ENCODE measurements at places on chromosomes 11 and 22.
A peak's percentile ranks its signal among the peaks of the same experiment; 100 is the strongest.

DNA sequence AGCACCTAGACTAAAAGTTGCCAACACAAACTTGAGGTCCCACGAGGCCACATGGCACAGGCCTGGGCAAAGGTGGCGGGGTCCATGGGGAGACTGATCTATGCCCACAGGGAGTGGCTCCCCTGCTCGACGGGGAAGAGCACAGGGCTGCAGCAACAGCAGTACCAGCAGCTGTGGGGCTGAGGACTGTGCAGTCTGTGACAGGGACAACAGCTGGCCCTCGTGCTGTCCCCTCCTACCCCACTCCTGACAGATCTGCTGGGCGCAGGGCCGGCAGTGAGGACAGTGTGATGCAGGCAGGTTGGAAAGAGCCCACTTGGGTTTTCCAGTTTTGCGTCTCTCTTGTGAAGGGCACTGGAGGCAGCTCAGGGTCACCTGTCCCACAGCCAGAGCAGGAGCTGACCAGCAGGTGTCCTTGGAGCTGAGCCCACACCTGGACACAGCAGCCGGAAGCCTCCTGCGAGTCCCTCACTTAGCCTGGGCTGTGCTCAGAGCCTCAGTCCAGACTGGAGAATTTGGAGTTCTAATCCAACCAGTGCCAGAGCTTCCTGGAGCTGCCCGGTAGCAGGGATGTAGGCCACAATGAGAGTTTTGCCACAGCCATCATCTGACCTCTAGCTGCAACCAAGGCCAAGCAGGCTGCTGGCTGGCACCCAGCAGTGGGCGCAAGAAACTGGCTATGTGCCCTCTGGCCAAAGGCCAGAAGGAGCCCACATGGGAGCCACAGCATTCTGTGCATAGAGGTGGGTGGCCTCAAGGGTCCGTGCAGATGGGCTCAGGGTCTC lies 3.6 kb upstream of the GAS2L1 start:
- no peak for DNase-seq

DNA sequence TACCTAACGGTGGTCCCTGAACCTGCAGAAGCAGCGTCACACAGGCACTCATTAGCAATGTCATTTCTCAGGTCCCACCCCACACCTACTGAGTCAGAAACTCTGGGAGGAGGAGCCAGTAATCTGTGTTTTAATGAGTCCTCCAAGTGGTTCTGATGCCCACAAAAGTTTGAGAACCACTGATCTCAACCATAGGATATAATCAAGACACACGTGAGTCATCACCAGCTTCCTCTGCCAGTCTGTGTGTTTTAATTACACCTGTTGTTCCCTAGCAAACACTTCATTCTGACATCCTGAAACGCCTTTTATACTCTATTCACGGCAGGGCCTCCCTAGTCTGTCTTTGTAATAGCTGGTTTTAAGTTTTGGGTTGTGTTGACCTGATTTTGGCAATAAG lies 5.8 kb downstream of the TECTA start:
- DNase-seq = no peak

DNA sequence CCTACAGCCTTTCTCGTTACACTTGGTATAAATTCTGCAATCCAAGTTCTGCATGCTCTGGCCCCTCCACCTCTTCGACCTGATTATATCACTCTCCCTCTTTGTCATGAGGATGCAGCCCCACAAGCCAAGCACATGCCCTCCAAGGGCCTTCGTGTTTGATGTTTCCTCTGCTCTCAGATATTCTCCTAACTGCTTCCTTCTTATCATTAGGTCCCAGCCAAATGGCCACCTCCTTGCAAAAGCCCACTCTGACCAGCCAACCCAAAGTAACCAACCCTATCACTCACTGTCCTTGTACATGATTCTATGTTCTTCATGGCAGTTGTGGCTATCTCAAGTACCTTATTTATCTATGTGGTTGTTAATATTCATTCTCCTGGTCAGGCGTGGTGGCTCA lies 38.3 kb upstream of the LRRC55 start:
- no peak for DNase-seq

DNA sequence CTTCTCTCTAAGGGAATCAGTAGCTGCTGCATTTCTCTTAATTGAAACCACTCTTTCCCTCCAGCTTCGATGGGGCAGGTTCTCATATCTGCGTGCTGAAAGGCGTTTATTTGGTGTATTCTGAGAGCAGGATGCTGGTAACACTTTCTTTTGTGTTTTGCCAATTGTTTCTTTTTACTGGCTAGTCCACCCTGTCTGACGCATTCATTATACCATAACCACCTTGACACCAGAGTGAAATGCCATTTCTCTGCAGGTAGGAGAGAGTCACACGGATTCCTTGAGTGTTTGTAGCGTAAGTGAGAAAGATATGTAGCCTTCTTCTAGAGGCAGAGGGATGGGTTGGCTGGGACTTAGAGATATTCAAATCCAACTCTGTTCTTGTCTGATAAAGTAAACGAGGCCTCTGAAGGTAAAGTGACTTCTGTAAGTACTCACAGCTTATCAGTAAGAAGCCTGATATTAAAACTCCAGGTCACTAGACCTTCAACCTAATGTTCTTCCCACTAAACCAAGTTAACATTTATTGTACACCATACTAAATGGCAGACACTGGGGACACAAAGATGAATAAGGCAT lies 21.4 kb downstream of the CD44 start:
- no peak for DNase-seq

- DNase-seq = no peak
These were observed 66.9 kb downstream of the AMOTL1 start for GRCh38 chr11:94834911-94835593.

DNA sequence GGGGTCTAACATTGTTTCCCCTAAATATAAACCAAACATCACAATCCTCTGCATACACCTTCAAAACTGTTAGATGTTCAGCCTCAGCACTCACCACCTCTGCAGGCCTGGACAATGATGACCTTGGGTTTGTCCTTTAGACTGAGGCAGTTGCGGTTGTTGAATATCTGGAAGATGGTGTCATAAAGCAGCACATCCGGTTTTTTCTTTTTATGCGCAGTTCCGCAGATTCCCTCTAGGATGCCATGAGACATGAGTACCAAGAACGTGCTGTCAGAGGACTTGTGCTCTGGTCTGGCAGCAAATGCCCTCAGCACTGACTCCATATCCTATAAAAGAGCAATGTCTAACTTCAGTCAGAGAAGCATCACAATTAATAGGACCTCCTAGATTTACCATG lies 22.8 kb downstream of the CASP5 start:
- no peak for DNase-seq

GRCh38 chr22:41146573-41146972 lies 54.2 kb downstream of the EP300 start:
- DNase-seq = no peak

GRCh38 chr22:28594076-28594796 lies 85.4 kb downstream of the TTC28 start:
- DNase-seq = no peak

DNA sequence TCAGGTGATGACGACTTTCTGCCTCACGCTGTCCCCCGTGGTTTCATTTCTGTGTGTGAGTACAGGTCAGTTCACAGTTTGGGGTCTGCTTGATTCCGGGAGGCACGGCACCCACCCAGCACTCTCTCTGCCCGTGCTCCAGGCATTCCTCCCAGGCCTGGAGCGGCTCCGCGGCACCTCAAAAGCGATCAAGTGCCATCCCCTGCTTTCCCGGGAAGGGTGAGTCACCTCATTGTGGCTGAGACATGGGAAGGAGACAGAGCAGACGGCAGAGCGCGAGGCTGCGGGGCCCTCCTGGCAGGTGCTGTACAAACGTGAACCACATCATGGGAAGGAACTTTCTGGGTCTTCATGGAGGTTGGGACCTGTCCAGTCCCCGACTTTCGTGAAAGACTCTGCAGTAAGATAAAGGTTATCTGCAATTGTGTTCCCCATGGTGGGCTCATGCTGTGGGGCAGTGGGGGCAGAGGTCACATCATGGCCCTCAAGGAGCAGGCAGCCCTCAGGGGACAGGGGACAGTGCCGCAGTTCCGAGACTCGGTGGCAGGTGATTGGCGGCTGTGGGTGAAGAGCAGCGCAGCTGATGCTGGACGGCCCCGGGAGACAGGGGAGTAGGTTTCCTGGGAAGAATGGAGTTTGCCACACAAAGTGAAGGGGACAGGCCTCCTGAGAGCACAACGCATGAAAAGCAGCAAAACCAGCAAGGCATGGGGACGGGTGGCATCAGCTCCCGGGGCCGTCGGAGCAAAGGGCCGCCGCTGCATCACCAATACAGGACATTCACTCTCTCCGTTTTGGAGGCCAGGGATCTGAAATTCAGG lies 65.3 kb downstream of the CELSR1 start:
- peak; percentile 37 for DNase-seq

DNA sequence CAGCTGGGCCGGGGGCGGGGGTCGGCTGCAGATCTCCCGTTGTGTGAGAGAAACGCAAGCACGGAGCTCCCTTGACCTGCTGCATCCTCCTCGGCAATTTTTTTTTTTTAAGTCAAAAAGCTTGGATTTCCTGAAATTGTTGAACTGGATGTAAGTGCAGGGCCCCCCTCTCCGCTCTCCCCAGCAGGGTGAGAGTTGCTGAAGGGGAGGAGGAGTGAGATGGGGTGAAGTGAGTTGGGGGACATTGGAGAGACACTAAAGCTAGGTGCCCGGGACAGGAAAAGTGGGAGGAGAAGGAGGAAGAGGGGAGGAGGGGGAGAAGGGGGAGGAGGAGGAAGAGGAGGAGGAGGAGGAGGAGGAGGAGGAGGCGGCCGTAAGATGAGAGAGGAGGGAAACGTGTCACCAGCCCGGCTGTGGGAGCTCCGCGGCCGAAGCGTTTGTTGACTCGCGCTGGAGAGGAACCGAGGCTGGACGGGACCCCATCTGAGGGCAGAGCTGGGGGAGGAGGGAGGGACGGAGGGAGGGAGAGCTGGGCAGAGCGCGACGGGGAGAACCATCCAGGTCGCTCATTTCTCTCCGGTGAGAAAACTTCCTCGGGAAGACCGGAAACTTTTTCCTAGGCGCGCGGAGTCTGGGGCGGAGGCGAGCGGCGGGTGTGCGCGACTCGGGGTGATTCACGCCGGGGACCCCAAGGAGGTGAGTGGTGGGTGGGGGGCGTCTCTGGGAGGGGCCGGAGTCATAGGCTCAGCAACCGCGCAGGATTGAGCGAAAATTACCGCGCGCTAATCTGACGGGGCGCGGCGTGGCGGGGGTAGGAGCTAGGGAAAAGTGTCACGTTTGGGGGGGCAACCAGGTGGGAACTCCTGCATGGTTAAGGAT lies 80.2 kb downstream of the PRR5L start:
- peak; percentile 38 for DNase-seq

DNA sequence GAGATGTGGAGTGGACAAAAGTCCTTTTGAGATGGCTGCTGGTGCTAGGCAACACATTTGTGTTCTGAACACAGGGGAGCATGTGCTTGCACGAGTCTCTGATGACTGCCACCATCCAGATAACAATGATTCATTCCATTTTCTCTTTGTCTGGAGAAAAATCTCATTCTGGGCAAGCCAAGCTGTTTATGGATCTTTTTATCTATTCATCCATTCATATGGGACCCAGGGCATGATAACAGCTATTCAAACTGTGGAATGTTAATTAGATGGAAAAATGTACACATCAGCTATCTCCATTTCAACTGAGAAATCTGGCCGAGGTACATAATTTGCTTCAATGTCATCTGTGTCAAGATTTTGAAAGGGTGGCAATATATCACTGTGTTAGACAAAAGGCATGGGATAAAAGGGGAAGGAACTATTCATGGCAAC lies 117.5 kb upstream of the ZBED5 start:
- DNase-seq = peak; percentile 37

DNA sequence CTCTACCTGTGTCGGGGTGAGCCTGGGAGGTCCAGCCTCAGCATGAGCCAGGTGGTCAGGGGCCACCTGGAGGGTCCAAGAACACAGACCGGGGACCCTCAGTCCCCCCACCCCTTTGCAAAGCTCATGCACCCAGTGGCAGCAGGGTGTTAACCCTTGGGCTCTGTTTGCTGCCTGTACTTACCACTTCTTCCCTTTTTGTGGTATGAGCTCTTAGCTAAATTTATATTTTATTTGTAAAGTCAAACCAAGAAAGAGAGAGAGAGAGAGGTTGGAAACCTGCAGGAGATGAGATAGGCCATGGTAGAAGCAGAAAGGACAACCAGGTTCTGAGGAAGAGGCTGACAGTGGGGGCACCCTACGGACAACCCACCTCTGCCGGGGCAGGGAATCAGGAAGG lies 29.9 kb downstream of the IL10RA start:
- DNase-seq = no peak

GRCh38 chr22:23075525-23076216 lies 5.4 kb downstream of the GNAZ start:
- DNase-seq = peak; percentile 60

GRCh38 chr22:29138556-29139305 lies 65.9 kb downstream of the KREMEN1 start:
- DNase-seq = no peak

DNA sequence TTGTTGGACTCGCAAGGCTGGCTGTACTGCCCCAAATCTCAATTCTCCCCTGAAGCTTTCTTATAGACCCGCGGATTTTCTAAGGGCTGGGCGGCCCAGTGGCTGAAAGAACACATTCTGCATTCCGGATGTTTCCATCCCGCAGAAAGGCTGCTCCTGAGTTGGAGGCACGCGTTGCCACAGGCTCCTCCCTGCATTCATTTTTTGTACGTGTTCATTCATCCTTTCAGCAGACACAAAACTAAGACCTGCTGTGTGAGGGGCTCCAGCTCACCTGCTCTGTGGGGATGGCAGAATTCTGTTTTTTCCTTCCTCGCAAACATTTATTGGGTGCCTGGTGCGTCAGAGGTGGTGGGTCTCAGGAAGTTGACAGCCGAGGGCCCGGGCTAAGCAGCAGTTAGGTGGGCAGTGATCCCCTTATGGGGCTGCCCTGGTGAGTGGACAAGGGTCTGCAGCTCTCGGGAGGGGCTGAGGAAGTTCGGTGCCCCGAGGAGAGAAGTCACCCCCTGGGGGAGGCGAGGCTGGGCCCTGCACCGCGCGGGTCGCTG lies 23.7 kb downstream of the SHANK3 start:
- DNase-seq = no peak

DNA sequence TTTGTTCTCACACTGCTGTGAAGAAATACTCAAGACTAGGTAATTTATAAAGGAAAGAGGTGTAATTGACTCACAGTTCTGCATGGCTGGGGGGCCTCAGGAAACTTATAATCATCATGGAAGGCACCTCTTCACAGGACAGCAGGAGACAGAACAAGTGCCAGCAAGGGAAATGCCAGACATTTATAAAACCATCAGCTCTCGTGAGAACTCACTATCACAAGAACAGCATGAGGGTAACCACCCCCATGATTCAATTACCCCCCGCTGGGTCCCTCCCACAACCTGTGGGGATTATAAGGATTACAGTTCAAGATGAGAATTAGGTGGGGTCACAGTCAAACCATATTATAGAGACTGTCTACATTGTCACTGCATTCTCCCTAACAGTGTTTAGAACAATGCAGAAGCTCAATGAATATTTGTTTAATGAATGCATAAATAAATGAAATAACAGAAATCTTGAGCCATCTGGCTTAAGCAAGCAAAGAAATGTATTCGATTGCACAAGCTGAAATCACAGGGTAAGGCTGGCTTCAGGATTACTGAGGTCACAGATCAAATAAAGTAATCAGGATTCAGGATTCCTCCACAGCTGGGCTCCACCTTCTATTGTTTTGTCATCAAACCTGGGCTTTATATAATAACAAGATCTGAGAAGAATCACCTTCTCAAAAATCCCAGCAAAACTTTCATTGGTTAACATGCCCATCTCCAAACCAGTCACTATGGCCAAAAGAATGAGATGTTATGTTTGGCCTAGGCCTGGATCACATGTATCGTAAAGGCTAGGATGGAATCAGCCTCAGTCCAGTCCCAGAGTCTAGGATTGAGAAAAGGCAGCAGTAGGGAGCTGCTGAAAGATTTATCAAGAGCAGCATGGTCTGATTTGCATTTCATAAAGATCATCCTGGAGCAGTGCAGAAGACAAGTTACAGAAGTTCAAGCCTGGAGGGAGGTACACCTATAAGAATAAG lies 137.8 kb upstream of the UBASH3B start:
- no peak for DNase-seq

GRCh38 chr22:40637183-40638150 lies 948 bp upstream of the MRTFA start:
- DNase-seq = peak; percentile 65

Measured in hepatocyte (in vitro differentiated cells).